ENCODE measurements at places on chromosomes 6 and 20.

DNA sequence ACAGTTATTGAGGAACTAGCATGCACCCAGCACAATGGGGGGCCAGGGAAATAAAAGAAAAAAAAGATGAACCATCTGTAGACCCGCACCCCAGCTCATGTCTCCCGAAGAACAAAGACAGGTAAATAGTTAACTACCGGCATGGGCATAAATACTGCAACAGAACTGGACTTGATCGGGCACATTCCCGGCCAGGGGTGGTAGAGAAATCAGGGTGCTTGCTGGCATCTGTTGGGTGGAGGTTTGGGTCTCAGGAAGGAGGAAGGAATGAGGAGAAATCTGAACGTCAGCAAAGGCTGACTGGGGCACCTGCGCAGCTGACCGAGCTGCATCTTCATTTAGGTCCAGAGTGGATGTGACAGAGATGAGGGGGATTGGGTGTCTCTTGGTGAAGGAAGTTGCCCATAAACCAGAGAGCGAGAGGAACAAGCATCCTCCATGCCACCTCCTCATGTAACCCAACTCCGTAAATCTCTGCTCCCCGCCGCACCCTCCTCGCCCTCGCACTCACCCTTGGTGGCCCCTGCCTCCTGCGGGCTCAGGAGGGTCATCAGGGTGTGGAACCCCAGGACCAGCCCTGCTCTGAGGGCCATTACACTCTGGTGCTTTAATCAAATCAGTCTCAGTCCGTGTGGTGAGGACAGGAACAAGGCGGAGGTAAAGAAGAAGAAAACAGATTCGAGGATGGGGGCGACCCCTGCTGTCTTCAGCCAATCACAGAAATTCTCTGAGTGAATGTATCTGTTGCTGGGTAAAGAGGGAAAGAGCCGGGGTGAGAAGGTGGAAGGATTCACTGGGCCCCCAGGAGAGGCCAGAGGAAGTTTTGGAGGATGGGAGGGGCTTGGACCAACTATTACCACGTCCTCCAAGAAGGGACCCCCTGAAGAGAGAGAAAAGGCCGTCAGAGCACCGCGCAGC lies at the start of gene HLA-DOA:
Gene HLA-DOA (minus strand): TSS at position 648 of the 918 bp plus-strand sequence.
- H3K4me3 ChIP-seq: no peak within 1 kb of the TSS
- H3K4me1 ChIP-seq: peaks cover 7% of the 10 kb centered on the region
- no peaks in the 10 kb centered on the region for H3K36me3 ChIP-seq

DNA sequence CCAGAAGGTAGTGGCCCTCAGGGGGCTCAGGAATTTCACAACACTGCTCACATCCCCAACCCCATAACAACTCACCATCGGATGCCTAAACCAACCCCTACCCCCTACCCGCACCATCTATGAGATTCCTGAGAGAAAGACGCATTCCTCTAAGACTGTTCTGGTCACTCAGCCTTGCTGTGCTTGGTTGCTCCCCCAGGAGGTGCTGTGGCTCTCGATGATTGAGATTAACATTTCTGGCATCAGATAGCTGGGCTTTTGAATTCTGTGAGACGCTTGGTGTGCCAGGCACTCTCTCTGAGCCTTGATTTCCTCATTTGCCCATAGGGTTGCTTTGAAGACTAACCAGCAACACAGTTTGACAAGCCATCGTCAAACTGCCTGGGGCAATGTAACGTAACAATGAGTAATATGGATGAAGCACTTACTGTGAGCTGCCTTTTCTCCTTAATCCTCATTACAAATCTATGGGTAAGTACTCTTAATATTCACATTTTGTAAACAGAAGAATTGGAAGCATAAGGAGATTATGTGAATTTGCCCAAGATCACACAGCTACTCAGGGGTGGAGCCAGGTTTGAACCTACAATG lies 978 bp downstream of the WFDC6 start:
- no peak overlapping the region for H3K27ac ChIP-seq
- ATAC-seq: no peak
- no peaks in the 10 kb centered on the region for H3K4me1 ChIP-seq

- H3K27me3 ChIP-seq: peaks cover 29% of the 10 kb centered on the region
- no peak for ATAC-seq
- H3K36me3 ChIP-seq: no peaks in the 10 kb centered on the region
Measured at GRCh38 chr20:6770786-6771100, 3.3 kb downstream of the BMP2 start.

DNA sequence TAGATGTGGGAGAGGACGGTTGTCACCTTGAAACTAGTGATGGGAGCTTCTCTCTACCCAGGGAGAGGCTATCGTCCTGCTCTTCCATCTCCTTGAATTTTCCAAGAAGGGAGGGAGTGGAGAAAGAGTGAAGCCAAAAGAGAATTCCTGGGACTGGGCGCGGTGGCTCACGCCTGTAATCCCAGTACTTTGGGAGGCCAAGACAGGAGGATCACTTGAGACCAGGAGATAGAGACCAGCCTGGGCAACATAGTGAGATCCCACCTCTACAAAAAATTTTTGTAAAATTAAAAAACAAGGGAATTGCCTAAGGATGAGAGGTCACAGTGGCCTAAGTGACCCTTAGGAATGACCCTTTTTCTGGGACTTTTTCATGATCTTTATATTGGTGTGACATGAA lies 8.8 kb downstream of the MYH7B start:
- no peak overlapping the region for H3K4me3 ChIP-seq
- H3K27me3 ChIP-seq: no peaks in the 10 kb centered on the region
- ATAC-seq: no peak
- no peaks in the 10 kb centered on the region for H3K36me3 ChIP-seq

GRCh38 chr6:157223021-157223430 lies 100.3 kb downstream of the TMEM242 start:
- peaks cover 52% of the 10 kb centered on the region for H3K4me1 ChIP-seq
- no peak overlapping the region for H3K4me3 ChIP-seq
- ATAC-seq: no peak
- H3K27me3 ChIP-seq: no peaks in the 10 kb centered on the region
- H3K27ac ChIP-seq: no peak overlapping the region
- no peaks in the 10 kb centered on the region for H3K36me3 ChIP-seq

DNA sequence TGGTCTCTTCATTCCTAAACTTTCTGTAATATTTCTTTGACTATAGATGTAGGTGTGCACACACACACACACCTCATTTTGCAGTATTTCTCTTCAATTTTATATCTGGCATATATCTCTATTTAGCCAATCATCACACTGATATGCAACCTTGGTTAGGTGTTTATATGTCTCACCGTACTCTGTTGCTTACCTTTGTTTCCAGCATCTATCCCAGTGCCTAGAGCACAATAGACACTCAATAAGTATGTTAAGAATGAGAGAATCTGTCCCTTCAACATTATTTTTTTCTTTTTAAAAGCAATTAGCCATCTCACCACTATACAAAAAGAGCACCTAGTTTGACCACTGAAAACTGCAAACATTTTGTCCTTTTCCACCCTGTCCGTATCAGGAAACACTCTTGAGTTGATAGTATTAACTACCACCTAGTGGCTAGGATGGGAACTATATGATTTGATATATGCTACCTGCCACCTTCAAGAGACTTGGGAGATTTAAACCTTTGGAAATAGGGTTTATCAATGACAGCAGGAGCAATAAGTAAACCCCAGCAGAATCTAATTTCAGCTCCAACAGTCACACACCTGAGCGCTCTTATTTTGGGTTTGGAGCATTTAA lies 48.7 kb upstream of the RSPO3 start:
- H3K4me3 ChIP-seq: no peak overlapping the region
- no peaks in the 10 kb centered on the region for H3K27me3 ChIP-seq
- ATAC-seq: no peak
- no peaks in the 10 kb centered on the region for H3K36me3 ChIP-seq

GRCh38 chr6:136011475-136011874 lies 160.0 kb downstream of the PDE7B start:
- ATAC-seq: no peak
- no peak overlapping the region for H3K27ac ChIP-seq
- H3K4me3 ChIP-seq: no peak overlapping the region
- no peaks in the 10 kb centered on the region for H3K27me3 ChIP-seq

- H3K27ac ChIP-seq: no peak overlapping the region
- no peak overlapping the region for H3K4me3 ChIP-seq
- no peak for ATAC-seq
- no peaks in the 10 kb centered on the region for H3K27me3 ChIP-seq
Measured at GRCh38 chr6:81861281-81861680, 108.8 kb upstream of the TENT5A start.

GRCh38 chr20:19381947-19382346 lies 169.5 kb downstream of the SLC24A3 start:
- no peaks in the 10 kb centered on the region for H3K36me3 ChIP-seq
- no peak overlapping the region for H3K27ac ChIP-seq
- H3K27me3 ChIP-seq: no peaks in the 10 kb centered on the region
- H3K4me1 ChIP-seq: no peaks in the 10 kb centered on the region
- H3K4me3 ChIP-seq: no peak overlapping the region

DNA sequence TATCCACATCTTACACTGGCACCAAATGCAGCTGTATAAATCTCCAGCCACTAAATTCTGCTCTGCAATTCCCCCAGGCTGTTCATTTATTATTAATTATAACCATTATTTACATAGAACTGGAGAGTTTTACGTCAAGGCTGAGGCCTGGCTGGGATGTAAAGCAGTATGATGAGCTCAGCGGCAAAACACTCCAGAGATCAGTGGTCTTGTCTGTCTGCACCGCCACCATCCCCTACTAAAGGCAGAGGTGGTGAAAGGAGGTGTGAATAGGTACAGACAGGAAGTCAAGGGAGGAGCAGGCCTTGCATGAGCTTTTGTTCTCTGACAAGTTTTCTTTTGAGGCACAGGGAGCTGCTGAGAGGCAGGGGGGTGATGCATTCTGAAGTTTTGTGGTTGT lies 159.9 kb upstream of the PCSK2 start:
- no peaks in the 10 kb centered on the region for H3K4me1 ChIP-seq
- H3K27me3 ChIP-seq: no peaks in the 10 kb centered on the region
- no peak for ATAC-seq
- H3K36me3 ChIP-seq: no peaks in the 10 kb centered on the region

GRCh38 chr6:13190376-13190775 lies 138.0 kb downstream of the TBC1D7 start:
- no peaks in the 10 kb centered on the region for H3K4me1 ChIP-seq
- ATAC-seq: no peak
- no peaks in the 10 kb centered on the region for H3K27me3 ChIP-seq
- H3K27ac ChIP-seq: no peak overlapping the region
- H3K4me3 ChIP-seq: no peak overlapping the region

- H3K4me1 ChIP-seq: no peaks in the 10 kb centered on the region
- no peak for ATAC-seq
- no peaks in the 10 kb centered on the region for H3K36me3 ChIP-seq
Measured at GRCh38 chr20:37454636-37455385, 66.2 kb upstream of the NNAT start.

- no peaks in the 10 kb centered on the region for H3K27me3 ChIP-seq
- H3K36me3 ChIP-seq: no peaks in the 10 kb centered on the region
- H3K27ac ChIP-seq: no peak overlapping the region
- H3K4me1 ChIP-seq: peaks cover 11% of the 10 kb centered on the region
- ATAC-seq: no peak
Measured at GRCh38 chr6:36491378-36491965, 48.7 kb downstream of the KCTD20 start.

Data from gastroesophageal sphincter (tissue), 4 donors.